NCI-H2171 (cell line): ENCODE measurements at places on chromosomes 1 and 21.

GRCh38 chr1:55192093-55192492 is 23.1 kb downstream of the USP24 start:
- DNase-seq = no peak

DNA sequence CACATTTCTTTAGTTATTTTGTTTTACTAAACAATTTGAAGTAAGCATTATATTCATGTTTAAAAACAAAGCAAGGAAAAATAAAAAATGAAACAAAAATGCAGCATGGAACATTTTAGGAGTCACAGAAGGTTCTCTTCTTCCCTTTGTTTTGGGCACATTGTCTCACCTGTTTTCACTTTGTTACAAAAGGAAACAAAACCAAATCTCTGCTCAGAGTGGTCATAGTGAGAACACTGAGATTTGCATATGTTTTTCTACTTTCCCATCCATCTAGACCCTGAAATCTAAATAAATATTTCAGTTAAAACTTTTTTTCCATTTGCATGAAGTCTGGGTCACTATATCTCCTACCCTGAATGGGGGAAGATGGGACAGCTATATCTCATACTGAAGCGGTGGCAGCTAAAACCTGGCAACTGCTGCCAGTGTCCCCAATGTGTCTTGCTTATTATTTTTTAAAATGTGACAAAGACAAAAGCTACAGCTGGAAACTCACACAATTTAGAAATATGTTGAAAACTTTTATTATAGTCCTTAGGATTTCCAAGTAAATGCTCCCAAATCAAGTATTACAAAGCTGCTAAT is 3.5 kb downstream of the EXOC8 start:
- DNase-seq = no peak

DNA sequence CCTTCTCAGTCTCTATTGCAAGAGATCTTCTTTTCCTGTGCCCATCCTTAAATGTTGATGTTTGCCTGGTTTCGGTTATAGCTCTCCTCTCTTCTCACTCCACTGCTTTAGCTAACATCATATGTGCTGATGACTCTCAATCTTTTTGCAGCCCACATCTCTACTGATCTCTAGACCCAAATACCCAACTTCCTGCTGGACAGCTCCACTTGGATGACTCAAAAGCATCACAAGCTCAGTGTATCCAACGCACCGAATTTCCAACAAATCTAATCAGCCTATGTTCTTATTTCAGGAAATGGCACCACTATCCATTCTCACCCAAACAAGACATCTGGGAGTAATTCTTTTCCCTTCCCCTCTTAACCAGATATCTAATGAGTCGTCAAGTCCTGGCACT is 79.1 kb upstream of the ARTN start:
- no peak for DNase-seq

- DNase-seq = no peak
Measured at GRCh38 chr1:209406168-209406567, 177.3 kb upstream of the CAMK1G start.

DNA sequence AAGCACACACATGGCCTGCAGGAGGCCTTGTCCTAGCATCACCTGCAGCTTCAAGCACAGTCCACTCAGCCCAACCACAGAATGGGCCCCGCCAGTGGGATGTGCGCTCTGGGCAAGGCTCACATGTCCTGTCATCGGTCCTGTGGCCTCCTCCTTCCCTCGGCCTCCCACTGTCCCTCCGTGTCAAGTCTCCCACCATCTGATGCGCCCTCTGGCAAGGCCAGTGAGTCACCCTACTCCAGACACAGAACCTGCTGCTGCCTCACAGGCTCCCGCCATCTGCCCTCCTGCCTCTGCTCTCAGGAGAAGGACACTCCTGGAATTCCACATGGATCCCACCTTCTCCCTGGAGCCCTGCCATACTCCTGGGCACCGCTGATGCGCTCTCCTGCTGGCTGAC is 14.2 kb downstream of the KCNAB2 start:
- DNase-seq = no peak

DNA sequence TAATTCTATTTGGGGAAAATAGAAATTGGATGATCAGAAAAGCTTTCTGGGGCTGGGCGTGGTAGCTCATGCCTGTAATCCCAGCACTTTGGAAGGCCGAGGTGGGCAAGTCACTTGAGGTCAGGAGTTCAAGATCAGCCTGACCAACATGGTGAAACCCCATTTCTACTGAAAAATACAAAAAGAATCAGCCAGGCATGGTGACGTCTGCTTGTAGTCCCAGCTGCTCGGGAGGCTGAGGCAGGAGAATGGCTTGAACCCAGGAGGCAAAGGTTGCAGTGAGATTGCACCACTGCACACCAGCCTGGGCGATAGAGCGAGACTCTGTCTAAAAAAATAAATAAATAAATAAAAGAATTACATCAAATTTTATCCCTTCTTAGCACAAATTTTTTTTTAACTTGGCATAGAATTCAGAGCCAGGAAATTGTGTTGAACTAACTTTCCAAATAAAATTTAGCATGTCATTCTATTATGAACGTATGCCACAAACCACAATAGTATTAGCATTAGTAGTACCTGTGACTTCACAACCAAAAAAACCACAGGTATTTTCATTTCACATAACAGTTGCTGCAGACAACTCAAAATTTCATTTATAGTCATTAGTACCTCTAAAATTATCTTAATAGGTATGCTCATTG is 4.5 kb upstream of the ANKRD13C start:
- DNase-seq = no peak
